ENCODE measurements at places on chromosomes 7 and 10. TPM values are rescaled to one million over a fixed set of nuclear protein-coding genes. Genes with fewer than 3 reads are reported as not detected.

Gene TMEM196
- not detected for total RNA-seq

DNA sequence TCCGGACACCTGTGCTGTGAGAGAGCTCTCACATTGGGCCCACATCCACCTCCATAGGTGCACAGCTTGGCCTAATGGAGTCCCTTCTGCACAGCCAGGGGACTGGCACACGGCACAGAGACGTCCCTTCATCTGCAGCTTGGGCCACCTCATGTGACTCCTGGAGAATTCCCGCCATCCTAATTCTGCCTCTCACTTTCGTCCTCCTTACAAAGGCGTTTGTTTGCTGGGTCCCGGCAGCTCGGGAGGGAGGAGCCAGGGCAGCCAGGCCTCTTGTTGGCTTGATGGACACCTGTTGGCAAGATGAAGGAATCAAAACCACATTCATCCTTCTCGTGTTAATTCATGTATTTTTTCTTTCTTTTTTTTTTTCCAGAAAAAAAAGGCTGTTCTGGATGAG lies 30.7 kb upstream of the TTYH3 start:
- DNase-seq: no peak

DNA sequence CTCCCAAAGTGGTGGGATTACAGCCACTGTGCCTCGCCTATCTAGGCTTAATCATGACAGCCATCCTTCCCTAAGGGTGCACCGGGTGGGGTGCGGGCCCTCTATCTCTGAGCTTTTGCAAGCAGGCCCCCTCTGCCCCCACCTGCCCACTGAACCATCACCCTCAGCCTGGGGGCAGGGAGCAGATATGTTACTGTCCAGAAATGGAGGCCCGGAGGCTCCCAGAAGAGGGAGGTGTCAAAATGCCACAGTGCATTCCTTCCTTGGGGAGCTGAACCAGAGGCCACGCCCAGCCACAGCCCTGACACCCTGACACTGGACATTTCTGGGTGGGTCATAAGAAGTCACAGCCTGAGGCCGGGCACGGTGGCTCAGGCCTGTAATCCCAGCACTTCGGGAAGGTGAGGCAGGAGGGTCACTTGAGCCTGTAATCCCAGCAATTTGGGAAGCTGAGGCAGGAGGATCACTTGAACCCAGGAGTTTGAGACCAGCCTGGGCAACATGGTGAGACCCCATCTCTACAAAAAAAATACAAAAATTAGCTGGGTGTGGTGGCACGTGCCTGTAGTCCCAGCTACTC lies 129.8 kb upstream of the TNRC18 start:
- no peak for DNase-seq

DNA sequence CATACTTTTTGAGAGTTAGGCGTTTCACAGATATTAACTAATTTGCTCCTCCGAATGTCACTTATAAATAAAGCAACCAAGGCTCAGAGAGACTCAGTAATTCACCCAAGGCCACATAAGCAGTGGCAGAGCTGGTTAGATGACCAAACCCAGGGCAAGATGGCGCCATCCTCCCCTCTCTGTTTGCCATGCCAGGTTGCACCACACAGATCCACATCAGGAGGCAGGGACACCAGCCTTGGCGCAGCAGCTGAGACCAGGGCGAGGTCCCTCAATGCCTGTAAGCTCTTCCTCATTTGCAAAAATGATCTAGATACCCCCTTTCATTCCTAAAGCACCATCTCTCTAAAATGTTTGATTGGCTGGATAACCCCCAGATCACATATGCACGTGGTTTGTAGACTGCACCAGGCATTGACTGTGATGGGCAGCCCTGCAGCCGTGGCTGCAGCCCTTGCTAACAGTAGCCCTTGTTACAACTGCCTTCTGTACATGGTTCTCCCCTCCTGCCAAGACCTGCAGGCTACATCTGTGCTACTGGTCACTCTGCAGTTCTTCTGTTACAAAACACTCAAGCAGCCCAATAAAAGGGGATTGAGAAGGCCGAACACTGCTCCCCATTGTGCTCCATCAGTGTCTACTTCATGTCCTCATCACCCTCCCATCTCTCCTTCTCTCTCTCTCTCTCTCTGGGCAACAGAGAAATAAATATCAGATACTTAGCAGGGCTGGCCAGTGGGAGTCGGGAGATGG lies 298.6 kb downstream of the PRPF18 start:
- DNase-seq: no peak

DNA sequence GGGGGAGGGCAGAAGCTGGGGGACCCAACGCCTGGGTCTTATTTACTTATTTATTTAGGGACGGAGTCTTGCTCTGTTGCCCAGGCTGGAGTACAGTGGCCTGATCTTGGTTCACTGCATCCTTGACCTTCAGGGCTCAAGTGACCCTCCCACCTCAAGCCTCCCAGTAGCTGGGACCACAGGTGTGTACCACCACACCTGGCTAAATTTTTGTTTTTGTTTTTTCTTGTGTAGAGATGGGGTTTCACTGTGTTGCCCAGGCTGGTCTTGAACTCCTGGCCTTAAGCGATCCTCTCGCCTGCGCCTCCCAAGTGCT lies 1.7 kb upstream of the MOGAT3 start:
- DNase-seq: no peak

Gene GIMAP2
- 14.7 TPM for total RNA-seq

- no peak for DNase-seq
These were observed 145.2 kb upstream of the ANK3 start for GRCh38 chr10:60534761-60535389.

DNA sequence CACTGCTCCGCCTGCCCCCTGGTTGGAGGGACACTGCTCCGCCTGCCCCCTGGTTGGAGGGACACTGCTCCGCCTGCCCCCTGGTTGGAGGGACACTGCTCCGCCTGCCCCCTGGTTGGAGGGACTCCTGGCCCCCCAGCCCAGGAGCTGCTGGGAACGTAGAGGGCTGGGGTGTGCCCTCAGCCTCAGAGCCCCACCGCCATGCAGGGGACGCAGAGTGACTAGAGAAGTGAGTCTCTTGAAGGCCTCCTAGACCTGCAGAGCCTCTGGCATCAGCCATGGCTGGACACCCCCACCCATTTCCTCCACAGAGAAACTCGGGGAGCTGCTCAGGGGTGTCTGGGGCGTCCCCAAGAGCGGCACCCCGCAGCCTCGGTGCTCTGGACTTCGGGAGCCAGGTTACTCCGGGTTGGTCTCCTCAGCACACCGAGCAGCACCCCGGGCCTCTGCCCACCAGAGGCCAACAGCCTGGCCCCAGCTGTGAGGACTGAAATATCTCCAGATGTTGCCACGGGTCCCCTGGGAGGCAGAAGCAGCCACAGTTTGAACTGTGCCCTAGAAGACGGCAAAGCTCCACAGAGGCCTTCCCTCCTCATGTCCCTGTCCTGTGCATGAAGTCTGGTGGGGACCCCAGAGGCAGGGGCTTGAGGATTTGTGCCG lies 191.9 kb downstream of the ELFN1 start:
- DNase-seq: no peak

GRCh38 chr7:43766564-43766963 lies 8.1 kb downstream of the BLVRA start:
- DNase-seq: no peak

Gene BCCIP
- total RNA-seq: 39.4 TPM

- DNase-seq: no peak
These were observed 2.7 kb upstream of the COMTD1 start for GRCh38 chr10:75238182-75239095.

DNA sequence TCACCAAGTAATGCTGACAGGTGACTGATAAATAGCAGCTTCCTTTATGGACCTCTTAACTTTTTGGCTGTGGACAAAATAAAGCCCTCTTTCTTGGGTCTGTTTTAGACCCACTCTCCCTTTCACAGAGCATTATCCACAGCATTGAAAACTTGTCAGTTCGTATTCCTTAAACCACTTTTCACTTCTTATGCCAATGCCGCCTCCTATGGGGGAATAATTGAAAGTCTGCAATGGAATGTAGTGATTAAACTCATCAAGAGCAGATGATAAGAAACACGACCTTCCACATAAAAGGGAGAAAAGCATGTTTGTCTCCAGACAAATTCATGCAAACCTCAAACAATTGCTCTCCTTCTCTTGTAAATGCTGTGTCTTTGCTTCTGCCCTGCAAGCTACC lies 153.4 kb downstream of the SORCS1 start:
- no peak for DNase-seq

DNA sequence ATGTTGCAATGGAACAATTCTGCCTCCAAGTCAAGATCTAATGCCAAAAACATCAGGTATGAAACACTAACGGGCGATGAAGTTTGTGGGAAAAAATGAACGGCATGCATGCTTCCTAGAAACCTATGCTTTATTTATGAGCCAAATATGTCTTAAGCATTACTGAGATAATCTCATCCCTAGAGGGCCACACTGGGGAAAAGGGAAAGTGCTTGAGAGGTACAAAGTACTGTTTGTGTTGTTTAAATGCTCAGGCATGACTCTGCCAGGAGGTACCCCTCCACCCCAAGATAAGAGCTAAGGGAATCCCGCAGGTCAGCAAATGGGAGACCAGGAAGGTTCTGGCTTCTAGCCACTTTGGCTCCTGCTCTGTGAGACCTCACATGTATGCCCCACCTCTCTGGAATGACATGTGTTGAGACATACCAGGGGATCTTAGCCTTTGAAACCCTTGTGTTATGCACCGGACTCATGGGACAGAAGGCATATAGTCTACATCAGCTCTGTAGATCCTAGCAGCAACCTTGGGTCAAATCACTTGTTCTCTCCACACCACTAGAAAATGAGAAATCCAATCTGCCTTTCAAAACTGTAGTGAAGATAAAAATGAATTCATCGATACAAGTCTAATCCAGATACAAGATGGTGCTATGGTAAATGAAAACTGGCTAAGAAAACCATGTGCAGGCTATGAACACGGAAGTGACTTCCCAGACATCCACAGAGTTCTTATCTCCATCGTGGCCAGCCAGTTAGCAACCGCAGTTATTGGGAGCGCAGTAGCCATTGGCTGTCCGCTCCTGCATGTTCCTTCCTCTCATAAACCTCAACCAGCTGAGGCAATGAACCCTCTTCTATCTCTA lies 61.0 kb downstream of the CREB3L2 start:
- no peak for DNase-seq

DNA sequence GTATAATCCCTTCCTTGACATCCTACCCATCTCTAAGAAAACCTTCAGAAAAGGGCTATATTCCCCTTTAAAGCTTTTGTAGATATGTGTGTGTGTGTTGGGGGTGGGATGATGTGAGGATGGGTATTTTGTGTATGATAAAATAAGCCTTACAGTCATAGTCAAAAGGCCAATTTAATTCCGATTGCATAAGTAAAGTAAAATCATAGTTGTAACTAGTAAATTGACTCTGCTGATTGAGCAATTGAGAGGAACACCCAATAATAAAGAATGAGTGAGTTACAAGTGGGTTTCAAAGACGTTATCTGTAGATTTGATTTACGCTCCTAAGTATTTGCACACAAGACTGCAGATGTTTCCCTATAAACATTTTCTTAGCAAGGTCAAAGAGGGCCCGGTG lies 71.3 kb upstream of the ITPRID1 start:
- no peak for DNase-seq

GRCh38 chr7:107638594-107638993 lies 22.0 kb upstream of the SLC26A4 start:
- no peak for DNase-seq

GRCh38 chr7:47654672-47655298 lies 72.9 kb upstream of the TNS3 start:
- DNase-seq: no peak

DNA sequence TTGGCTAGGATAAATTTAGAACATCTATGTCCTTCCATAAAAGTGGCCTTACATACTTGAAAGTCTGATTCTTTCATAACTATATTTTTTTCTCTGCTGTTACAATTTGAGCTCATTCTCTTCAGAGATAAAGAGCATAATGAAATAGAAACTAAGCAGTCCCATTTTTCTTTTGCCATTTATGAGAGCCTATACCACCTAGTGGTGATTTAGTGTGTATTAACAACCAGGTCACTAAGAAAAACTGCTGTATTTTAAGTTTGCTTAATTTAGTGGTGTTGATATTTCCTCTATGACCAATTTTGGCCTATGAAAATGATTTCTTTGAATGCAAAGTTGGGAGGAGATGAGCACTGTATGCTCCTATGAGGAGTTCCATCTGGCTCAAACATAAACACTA lies 88.7 kb upstream of the ZWINT start:
- no peak for DNase-seq

DNA sequence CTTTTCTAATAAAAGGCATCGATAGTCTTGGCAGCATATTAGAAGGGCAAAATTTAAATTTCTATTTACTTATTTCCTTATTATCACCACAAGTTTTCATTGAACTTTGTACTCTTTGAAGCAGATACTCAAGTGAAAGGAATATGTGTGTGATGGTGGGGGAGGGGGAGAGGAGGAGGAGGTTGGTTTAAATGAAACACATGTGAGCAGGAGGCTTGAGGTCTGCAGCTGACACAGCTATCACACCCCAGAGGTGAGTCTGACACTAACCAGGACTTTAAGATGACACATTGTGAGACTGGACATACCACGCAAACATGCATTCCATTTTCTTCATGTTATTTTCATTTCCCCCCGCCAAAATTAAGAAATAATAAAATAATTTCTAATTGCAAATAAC lies 63.3 kb downstream of the CTTNBP2 start:
- DNase-seq: no peak

GRCh38 chr10:95290461-95291364 lies at the start of gene PDLIM1:
Gene PDLIM1 (minus strand): TSS chr10:95291003. CDS start chr10:95290915, 88 bp downstream.
- peak; percentile 52 for DNase-seq

- DNase-seq: no peak
These were observed 19.4 kb upstream of the KNDC1 start for GRCh38 chr10:133140417-133141143.

Gene SPDYE2B
- not detected for total RNA-seq

GRCh38 chr7:95357623-95358022 lies 33.3 kb upstream of the PON1 start:
- no peak for DNase-seq

GRCh38 chr10:2978574-2979273 lies 88.6 kb upstream of the PFKP start:
- DNase-seq: no peak

DNA sequence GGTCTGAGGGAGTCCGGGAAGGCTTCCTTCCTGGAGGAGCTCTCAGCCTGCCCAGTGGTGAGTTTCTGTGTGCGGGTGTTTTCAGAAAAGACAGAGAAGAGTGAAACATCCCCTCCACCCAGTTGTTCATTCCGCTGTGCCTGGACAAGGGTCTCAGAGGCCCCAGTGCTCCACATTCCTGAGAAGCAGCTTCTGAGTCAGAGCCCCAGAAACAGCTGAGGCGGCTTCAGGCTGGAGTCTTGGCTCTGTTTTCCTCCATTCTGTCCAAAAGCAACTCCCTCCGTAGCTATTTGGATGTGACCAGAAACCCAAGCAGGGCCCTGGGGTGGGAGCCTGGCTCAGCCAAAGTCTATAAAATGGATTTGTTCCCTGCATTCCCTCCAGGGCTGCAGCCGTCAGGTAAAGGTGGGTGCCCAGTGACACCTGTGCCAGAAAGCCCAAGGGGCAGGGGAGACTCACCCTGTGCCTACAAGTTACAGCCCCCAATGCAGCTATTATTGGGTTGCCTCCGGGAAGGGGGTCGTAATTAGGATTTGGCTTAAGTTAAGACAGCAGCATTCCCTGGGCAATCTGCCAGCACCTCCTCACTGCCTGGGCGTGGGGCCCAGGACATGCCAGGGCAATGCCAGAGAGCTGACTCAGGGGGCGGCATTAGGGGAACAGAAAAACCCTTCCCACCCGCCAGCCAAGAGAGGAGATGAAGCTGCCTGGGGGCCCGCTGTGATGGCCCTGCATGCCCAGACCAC lies 13.1 kb upstream of the CAMK2G start:
- peak; percentile 57 for DNase-seq

- no peak for DNase-seq
These were observed 101.6 kb downstream of the CCSER2 start for GRCh38 chr10:84429926-84430520.

GRCh38 chr7:16611711-16612110 lies 33.8 kb downstream of the ANKMY2 start:
- DNase-seq: no peak

GRCh38 chr10:7817576-7817975 lies 729 bp upstream of the TAF3 start:
- no peak for DNase-seq

Gene EPO
- total RNA-seq: not detected

Measured in left lung (tissue), 14 donors.